ENCODE measurements at places on chromosomes 1 and 21. TPM values are rescaled to one million over a fixed set of nuclear protein-coding genes. Genes with fewer than 3 reads are reported as not detected.

RGS7 gene
- total RNA-seq: not detected

KRTAP12-2 gene
- not detected for total RNA-seq

C1orf115 gene
- 0.16 TPM for total RNA-seq

VWA5B1 gene
- not detected for total RNA-seq

IGSF3 gene
- 0.03 TPM for total RNA-seq

DNA sequence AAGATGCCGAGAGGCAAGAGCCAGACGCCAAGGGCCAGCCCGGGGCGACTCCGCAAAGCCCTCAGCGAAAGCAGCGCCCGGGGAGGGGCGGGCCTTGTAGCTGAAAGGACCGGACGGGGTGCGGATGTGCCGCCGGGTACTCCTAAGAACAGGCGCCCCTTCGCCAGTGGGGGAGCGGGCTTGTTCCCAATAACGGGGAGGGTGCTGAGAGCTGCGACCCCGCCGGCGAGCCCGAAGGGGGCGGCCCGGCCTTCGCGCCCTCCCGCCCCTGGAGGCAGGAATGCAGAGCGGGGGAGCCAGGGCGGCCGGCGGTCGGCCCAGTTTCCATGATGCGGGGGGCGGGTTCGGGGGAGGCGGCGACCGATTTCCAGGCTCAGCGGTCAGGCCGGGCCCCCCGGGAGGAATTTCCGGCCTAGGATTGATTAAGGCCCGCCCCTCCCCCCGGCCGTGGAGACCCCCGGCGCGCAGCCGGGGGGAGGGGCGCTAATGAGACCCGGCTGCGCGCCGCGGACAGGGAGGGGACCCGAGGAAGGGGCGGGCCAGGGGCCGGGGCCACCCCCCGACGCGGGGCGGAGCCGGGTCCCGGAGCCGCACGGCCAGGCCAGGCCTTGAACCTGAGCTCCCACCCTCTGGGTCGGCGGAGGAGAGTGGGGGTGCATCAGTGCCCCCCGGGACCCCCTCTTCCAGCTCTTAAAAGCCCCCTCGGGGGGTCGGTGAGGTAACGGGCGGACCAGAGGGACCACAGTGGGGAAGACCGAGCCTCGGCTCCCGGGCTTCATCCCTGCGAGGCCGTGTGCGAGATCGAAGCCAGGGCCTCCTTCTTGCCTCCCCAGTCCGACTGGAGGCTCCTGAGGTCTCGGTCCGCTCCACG is 898 bp upstream of the TMEM200B start:
- peak overlapping the region; percentile 63 for H3K4me3 ChIP-seq
- no peak overlapping the region for H3K27ac ChIP-seq
- H3K4me1 ChIP-seq: peaks cover 4% of the 10 kb centered on the region
- peaks cover 36% of the 10 kb centered on the region for H3K27me3 ChIP-seq
- DNase-seq: peak; percentile 77
- no peaks in the 10 kb centered on the region for H3K36me3 ChIP-seq

DNA sequence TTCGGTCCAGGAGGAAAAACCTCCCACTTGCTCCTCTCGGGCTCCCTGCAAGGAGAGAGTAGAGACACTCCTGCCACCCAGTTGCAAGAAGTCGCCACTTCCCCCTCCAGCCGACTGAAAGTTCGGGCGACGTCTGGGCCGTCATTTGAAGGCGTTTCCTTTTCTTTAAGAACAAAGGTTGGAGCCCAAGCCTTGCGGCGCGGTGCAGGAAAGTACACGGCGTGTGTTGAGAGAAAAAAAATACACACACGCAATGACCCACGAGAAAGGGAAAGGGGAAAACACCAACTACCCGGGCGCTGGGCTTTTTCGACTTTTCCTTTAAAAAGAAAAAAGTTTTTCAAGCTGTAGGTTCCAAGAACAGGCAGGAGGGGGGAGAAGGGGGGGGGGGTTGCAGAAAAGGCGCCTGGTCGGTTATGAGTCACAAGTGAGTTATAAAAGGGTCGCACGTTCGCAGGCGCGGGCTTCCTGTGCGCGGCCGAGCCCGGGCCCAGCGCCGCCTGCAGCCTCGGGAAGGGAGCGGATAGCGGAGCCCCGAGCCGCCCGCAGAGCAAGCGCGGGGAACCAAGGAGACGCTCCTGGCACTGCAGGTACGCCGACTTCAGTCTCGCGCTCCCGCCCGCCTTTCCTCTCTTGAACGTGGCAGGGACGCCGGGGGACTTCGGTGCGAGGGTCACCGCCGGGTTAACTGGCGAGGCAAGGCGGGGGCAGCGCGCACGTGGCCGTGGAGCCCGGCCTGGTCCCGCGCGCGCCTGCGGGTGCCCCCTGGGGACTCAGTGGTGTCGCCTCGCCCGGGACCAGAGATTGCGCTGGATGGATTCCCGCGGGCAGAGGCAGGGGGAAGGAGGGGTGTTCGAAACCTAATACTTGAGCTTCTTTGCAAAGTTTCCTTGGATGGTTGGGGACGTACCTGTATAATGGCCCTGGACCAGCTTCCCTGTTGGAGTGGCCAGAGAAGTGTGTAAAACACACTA is 45.3 kb downstream of the MRPL39 start:
- no peaks in the 10 kb centered on the region for H3K27me3 ChIP-seq
- peaks cover 63% of the 10 kb centered on the region for H3K4me1 ChIP-seq
- peak overlapping the region; percentile 93 for H3K4me3 ChIP-seq
- peak; percentile 85 for DNase-seq

- H3K4me3 ChIP-seq: no peak overlapping the region
- H3K27me3 ChIP-seq: no peaks in the 10 kb centered on the region
- no peak for DNase-seq
- H3K27ac ChIP-seq: no peak overlapping the region
- no peaks in the 10 kb centered on the region for H3K36me3 ChIP-seq
Measured at GRCh38 chr1:63935553-63935952, 161.7 kb downstream of the ROR1 start.

- DNase-seq: no peak
- no peak overlapping the region for H3K27ac ChIP-seq
- H3K4me1 ChIP-seq: no peaks in the 10 kb centered on the region
Measured at GRCh38 chr1:1092894-1093609, 18.9 kb upstream of the RNF223 start.

- no peaks in the 10 kb centered on the region for H3K36me3 ChIP-seq
- no peak for DNase-seq
- H3K27ac ChIP-seq: no peak overlapping the region
- no peak overlapping the region for H3K4me3 ChIP-seq
- no peaks in the 10 kb centered on the region for H3K4me1 ChIP-seq
Measured at GRCh38 chr1:39892601-39893595, 8.8 kb downstream of the MYCL start.
